GDM1 (cell line): ENCODE measurements at places on chromosomes 5 and 9.

DNA sequence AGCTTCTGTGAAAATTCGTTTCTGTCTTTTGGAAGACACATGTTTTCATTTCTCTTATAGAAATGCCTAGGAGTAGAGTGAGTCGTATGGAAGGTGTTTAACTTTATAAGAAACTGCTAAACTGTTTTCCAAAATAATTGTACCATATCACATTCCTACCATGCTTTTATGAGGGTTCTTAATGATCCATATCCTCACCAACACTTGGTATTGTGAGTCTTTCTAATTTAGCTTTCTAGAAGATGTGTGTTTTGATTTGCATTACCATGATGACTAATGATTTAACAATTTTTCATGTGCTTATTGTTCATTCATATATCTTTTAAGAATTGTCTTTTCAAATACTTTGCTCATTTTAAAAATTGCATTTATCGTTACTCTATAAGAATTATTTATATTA lies 223.6 kb downstream of the COMMD10 start:
- no peak for DNase-seq

GRCh38 chr5:149581192-149581861 lies at the start of gene ARHGEF37:
ARHGEF37 (plus strand) TSS chr5:149581498; CDS start chr5:149597770, 16,272 bp downstream.
- DNase-seq: no peak

- no peak for DNase-seq
Observed at GRCh38 chr9:133603135-133603927, 5.9 kb downstream of the FAM163B start.

DNA sequence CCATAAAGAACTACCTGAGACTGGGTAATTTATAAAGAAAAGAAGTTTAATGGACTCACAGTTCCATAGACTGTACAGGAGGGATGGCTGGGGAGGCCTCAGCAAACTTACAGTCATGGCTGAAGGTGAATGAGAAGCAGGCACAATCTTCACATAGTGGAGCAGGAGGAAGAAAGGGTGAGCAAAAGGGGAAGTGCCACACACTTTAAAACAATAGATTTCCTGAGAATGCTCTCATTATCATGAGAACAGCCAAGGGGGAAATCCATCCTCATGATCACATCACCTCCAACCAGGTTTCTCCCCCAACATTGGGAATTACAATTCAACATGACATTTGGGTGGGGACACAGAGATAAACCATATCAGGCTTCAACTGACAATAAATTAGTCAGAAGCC lies 664.9 kb downstream of the TAF11L14 start:
- DNase-seq: no peak

DNA sequence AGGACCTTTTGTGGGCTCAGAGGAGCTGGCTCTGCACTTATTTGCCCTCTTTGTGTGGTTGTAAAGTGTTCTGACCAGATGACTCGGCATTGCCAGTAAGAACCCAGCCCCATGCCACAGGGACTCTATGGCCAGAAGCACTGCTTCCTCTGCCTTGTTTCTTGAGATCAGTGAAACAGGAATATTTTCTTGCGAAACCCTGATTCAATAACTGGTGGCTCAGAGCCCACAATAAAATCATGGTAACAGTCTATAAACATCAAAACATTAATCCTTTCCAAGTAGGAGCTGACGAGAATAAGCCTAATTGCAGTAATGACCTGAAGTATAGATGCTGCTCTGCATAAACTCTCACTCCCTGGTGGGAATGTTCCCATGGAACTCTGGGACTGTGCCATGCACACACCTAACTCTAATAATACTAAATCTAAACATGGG lies 344.3 kb downstream of the ZNF608 start:
- no peak for DNase-seq

DNA sequence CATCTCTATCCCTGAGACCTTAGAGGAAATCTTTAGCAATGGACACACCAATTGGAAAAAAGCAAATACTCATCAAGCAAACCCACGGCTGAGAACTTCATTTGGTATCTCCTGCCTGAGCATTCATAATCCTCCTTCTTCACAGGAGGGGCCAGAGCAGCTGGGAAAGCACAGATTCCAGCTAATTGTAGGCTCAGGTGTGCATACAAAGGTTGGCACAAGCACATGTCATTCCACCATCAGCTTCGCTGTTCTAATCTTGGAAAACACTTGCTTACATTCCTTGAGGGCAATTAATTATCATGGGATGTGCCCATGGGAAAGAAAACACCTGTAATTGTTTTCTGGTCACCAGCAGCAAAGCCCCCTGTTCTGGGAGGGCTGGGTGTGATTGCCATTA lies 376.6 kb downstream of the SPOCK1 start:
- no peak for DNase-seq

DNA sequence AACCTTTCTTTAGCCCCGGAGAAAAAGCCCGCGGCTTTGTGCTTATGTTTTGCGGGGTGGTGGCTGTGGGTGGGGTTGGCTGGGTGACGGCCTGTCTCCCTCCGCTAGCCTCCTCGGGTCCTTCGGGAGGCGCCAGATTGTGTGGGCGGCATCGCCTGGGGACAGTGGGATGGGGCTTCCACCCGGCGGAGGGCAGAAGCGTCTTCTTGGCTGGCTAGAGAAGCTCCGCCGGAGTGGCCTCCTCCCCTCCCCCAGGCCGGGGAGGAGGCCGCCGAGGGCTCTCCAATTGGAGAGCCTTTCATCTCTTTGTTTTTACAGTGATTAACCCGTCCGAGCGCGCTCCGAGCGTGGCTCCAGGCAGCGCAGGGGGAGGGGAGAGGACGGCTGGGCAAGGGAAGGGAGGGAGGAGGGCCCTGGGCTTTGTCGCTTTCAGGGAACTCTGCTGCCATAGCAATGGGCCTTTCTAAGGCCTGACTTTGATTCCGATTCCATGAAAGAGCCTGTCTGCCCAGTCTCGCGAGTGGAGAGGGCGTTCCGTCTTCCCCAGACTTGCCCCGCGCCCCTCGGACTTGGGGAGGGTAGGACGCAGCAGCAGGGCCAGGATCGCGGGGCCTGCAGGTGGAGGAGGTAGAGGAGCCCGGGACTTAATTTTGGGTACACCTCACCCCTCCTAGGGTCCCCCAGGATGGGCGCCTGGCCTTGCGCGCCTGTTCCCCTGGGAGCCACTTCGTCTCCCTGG lies 36.7 kb upstream of the TIFAB start:
- no peak for DNase-seq

GRCh38 chr9:5002811-5003210 lies 17.7 kb downstream of the JAK2 start:
- no peak for DNase-seq
